Aorta (tissue), 5 donors: ENCODE measurements at places on chromosomes 1 and 21. TPM values are rescaled to one million over a fixed set of nuclear protein-coding genes. Genes with fewer than 3 reads are reported as not detected.

Gene HHAT
- 3.9 TPM for total RNA-seq

Gene TMEM240
- total RNA-seq = 7.8 TPM

Gene AADACL4
- total RNA-seq = not detected

Gene NR5A2
- 2.0 TPM for total RNA-seq

Gene PDE9A
- total RNA-seq = 11.8 TPM

Gene MFN2
- total RNA-seq = 57.1 TPM

Gene TRIM33
- total RNA-seq = 42.8 TPM

Gene GSTM5
- 5.7 TPM for total RNA-seq

Gene PKP1
- 0.39 TPM for total RNA-seq

Gene C1orf167
- total RNA-seq = 1.3 TPM
